Omental fat pad (tissue), 4 donors: ENCODE measurements at places on chromosomes 11 and 22.

DNA sequence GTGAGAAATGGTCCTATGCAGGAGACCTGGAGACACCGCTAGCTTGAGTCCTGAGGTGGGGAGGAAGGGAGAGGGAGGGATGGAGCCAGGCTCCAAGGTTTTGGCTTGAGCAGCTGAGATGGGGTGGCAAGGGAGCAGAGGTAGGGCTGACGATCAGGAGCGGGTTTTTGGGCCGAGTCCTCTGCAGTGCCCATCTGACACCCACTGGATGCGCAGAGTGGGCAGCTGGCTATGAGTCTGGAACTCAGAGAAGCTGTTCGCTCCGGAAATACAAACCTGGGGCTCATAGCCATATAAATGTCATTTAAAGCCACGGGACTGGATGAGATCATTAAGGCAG, 453 bp upstream of the MAFF start:
- DNase-seq: no peak

DNA sequence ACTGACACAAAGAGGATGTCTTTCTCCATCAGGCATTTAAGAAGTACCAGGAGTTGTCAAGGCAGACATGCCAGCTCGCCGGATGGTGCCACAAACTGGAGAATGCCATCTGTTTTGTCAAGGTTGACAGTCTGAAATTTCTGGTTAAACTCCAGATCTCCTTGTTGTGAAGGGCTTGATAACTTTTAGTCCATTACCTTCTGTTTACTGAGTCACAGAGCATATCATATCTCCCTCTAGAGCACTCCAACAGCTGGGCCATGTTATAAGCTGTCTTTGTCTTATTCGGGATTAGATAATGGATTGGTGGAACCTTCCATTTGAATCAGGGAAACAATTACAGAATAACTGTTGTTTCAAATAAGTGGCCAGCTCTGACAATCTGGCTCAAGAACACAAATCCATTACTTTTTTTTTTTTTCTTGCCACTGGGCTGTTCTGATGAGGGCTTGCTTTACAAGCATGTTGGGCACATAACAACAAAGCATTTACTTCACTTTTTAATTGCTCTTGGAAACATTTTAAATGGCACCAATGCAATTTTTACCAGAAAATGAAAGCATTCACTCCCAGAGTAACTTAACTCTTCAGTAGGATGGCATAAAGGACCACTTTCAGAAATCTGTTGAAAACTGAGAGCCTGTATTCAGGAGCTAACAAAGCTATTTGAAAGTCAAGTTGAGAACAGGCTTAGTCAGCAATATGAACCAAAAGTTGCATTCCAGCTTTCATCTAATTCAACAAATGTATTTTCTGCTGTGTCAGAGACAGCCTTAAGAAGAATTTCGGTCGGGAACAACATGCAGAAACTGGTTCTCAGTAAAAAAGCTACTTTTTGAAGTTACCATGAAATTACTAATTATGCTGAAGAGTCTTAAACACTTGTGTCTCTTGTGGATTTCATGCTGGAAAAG, 227.6 kb upstream of the PITPNB start:
- no peak for DNase-seq

GRCh38 chr11:90476442-90477007, 253.7 kb upstream of the CHORDC1 start:
- DNase-seq: no peak

GRCh38 chr11:57484141-57484710, 23.9 kb downstream of the RTN4RL2 start:
- no peak for DNase-seq

- DNase-seq: no peak
Measured at GRCh38 chr11:27118949-27119348, 78.3 kb downstream of the BBOX1 start.

- no peak for DNase-seq
Measured at GRCh38 chr11:118311518-118311917, 7.0 kb downstream of the CD3E start.
